ENCODE measurements at places on chromosomes 5 and 9. TPM values are rescaled to one million over a fixed set of nuclear protein-coding genes. Genes with fewer than 3 reads are reported as not detected.

DNA sequence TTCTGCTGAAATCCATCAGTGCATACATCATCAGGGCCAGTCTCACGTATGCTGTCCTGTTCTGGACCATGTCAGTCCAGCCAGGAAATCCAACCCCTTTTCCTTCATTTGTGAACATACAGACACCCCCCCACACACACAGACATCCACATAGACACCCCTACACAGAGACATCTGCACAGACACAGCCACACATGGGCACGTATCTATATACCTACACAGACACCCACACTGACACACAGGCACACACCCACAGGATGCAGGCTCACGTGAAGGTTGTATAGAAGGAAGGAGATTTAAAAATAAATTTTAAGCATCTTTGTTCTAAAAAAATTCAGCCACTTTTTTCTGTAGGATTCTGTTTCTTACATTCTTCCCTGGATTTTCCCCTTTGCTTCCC lies 325.6 kb downstream of the SLIT3 start:
- no peak for DNase-seq

Gene MARCOL
- not detected for polyA plus RNA-seq

- DNase-seq, result no peak
Measured at GRCh38 chr5:89187883-89188465, 305.0 kb upstream of the MEF2C start.

DNA sequence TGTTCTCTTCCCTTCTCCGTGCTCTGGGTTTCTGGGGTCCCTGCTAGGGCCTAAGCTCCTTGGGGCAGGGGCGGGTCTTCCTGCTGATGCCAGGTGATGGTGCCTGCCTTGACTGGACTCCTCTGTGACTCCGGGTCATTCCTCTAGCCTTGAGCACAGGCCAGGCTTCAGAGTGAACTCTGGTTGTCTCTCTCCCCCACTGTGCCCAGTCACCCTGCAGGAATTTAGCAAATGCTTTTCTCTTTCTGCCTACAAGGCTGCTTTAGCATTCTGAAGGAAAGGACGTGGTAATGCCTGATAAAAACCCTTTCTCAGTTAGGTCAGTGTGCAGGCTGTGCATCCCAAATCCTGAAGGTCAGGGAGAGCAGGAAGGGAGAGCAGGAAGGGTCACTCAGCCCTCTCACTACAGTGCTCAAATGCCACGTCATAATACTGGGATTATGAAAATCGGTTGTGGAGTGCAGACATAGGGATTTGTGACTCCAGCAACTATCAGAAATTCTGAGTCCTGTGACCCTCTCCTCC lies 2.7 kb downstream of the CXCL14 start:
- peak; percentile 33 for DNase-seq

Gene SLC24A2
- polyA plus RNA-seq, result not detected

DNA sequence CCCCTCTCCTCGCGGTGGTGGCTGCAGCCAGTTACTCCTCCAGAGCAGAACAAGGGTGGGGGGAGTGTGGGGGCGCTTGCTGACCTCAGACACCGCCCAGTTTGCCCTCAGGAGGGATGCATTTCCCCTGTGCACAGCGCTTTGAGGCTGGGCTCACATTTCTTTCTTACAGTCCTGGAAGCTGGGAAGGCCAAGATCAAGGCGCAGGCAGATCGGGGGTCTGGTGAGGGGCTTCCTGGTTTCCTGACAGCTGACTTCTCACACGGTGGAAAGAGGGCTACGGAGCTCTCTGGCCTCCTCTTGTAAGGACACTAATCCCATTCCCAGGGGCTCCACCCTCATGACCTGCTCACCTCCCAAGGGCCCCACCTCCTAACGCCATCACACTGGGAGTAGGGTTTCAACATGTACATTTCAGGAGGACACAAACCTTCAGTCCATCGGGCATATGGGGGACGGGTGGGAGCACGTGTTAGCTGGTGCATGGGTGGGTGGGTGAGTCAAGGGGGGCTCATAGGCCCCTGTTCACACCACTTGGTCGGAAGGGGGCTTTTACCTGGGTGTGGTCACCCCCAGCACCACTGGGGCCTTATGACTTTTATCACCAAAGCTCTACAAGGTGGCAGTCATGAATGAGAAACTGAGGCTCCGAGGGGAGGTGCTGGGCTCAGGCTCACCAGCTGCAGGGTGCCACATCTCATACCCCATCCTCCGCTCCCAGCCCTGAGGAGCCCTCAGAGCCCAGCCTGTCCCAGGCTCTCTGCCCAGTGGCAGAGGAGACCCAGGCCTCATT lies 7.7 kb upstream of the SCGB3A1 start:
- DNase-seq, result no peak

DNA sequence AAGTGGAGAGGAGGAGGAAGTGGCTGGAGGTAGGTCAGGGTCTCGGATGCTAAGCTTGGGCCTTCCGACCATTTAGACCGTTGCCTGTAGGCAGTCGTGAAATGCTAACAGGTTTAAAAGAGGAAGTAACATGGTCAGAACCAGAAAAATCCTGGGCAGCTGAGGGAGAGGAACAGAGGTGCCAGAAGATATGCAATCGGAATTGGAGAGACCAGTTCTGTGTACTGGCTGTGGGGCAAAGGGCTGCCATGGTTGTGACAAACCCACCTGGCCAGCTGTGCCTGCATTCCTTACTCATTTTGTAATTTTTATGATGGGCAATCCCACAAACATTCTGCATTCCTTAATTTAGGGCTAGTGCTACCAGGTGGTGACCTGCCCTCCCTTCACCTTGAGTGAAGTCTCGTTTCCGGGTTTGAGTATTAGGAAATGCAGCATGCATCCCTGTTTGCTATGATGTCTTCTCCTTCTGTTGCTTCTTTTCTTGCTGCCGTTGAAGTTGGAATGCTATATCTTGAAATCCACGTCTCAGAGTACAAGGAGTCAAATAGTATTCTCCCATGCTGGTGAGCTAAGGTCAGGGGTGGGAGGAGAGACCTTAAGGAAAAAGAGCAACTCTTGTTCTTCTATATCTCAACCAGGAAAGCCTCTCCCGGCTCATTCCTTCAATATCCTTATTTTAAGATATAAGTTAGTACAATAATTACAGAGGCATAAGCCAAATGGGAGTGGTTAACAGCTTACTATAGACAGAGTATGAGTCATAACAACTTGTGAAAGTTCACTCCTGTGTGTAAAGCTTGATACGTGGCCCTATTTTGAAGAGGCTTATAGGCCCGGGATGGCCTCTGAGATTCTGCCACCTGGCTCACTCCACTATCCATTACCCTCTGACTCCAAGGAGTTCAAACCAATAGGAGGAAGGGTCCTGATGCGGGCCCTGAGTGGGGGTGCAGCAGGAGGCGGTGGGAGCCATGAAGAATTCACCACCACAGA lies 37.0 kb downstream of the B4GALT1 start:
- DNase-seq, result peak; percentile 46

GRCh38 chr5:75002271-75002670 lies 50.1 kb downstream of the GCNT4 start:
- no peak for DNase-seq

Gene PDE8B
- not detected for polyA plus RNA-seq

GRCh38 chr9:94887721-94888120 lies 161.2 kb downstream of the AOPEP start:
- no peak for DNase-seq

Gene GARIN3
- polyA plus RNA-seq, result not detected

Gene IFNB1
- not detected for polyA plus RNA-seq

GRCh38 chr9:73167614-73168013 lies 15.9 kb downstream of the ANXA1 start:
- DNase-seq, result no peak

Gene GLRX
- polyA plus RNA-seq, result 277 TPM

- DNase-seq, result no peak
Measured at GRCh38 chr5:74384851-74385250, 255.7 kb downstream of the ENC1 start.

Gene SYK
- not detected for polyA plus RNA-seq

GRCh38 chr5:170747851-170748250 lies 35.7 kb upstream of the GABRP start:
- DNase-seq, result no peak

- DNase-seq, result peak; percentile 3
Measured at GRCh38 chr5:64074533-64074932, 91.1 kb upstream of the RNF180 start.

- DNase-seq, result no peak
Measured at GRCh38 chr9:108274971-108275370, 580.8 kb downstream of the ACTL7B start.

Measured in IMR-90 (cell line).